ENCODE measurements at places on chromosomes 6 and 20.

DNA sequence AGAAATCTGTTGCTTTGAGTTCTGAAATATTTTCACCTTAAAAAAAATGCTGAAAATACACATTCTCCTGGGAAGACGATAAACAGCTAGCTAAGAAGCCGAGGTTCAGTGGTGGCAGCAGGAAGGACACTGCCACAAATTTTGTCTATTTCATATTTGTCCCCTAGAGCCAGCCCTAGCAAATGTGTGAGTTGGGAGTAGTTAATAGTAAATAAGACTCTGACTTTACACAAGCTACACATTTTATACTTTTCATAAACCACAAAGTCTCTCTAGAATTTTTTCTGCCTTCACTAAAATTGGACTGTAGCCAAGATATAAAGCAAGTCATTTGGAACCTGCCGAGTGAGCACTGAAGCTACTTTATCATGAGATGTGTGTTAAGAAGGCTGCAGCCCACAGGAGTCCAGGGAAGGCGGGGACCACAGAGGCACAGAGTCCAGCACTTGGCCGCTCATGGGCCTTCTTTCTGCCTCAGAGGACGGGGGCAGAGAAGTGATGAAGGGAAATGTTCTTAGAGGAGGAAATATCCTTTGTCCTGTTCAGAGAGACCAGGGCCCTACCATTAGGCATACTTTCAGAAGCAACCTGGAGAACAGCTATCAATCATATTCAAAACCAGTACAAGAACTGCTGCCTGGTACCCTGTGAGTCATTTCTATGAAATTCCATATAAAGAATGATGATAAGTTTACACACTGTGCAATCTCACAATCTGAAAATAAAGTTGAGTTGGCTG lies 241.7 kb upstream of the TAB2 start:
- DNase-seq, result no peak

- no peak for DNase-seq
These were observed 11.3 kb downstream of the TFAP2B start for GRCh38 chr6:50829898-50830444.

- no peak for DNase-seq
These were observed 34.9 kb upstream of the GTSF1L start for GRCh38 chr20:43761386-43762340.

- DNase-seq, result no peak
These were observed 175.6 kb upstream of the MYLIP start for GRCh38 chr6:15953152-15953880.

- DNase-seq, result no peak
These were observed 208.1 kb upstream of the PROKR2 start for GRCh38 chr20:5524896-5525295.

DNA sequence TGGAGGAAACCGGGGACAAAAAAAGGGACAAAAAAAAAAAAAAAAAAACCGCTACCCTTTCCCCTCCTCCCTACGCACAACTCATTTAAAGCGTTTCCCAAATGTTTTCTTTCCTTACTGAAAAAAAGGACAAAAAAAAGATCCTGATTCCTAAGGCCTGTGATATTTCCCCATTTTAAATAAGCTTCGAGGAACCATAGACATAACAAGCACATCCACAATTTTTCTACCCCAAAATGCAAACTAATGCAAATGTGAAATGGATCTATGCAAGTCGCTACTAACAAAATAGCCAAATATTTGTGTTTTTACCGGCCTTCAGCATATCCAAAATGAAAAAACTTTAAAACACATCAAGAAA lies 1.4 kb upstream of the ZNF217 start:
- DNase-seq, result no peak

DNA sequence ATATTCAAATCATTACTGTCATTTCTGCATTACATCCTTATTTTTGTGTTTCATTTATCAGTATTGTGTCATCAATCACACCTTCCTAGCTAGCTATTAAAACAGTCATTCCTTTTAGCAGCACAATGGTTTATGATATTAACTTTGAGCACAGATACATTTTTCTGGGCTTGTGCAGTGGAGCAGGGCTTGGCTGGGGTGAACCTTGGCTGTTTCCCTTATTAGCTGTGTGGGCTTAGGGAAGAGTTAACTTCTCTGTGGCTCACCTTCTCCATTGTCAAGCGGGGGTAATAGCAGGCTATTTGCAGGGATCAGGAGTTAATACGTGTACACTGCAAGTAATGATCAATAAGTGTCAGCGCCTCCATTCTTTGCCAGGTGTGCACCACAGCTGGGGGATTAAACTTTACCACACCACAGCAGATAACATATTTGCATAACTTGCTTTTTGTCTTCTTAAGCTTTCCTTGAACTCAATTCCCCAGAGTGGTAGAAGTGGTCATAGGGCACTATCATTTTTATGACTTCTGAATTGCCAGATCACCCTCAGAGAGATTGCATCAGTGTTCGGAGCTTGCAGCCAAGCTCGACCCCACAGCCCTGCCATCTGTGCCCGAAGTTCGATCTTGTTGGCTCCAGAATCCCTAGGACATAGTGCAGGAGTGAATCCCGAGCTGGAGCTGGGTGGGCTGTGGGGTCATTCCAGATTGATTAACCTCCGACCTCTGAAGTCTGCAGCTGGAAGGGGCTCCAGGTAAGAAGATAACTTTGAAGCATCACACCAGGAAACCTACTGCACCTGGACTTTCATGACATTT lies 1.5 kb upstream of the PYGB start:
- DNase-seq, result no peak

DNA sequence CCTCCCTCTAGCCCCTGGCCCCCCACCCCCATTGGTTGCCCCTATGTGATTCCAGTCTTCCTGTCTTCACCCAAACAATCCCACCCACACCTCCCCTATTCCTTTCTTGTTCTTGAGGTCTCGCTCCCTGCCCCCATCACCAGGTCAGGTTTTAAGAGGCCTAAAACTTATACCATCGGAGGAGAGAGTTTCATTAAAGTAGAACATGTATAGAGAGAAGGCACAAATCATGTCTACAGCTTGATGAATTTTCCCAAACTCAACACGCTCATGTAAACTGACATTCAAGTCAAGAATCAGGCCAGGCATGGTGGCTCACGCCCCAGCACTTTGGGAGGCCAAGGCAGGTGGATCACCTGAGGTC lies 44.5 kb downstream of the TGM2 start:
- DNase-seq, result no peak

DNA sequence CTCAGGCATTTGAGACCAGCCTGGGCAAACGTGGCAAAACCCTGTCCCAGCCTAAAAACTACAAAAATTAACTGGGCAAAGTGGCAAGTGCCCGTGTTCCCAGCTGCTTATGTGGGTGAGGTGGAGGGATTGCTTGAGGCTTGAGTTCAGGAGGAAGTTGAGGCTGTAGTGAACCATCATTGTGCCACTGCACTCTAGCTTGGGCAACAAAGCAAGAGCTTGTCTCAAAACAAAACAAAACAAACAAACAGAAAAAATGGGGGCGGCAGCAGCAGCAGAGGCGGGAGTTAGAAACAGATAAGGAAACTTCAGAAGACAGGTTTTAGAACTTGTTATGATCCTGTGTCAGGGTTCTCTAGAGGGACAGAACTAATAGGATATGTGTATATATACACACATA lies 49.0 kb downstream of the SCAF8 start:
- DNase-seq, result no peak

DNA sequence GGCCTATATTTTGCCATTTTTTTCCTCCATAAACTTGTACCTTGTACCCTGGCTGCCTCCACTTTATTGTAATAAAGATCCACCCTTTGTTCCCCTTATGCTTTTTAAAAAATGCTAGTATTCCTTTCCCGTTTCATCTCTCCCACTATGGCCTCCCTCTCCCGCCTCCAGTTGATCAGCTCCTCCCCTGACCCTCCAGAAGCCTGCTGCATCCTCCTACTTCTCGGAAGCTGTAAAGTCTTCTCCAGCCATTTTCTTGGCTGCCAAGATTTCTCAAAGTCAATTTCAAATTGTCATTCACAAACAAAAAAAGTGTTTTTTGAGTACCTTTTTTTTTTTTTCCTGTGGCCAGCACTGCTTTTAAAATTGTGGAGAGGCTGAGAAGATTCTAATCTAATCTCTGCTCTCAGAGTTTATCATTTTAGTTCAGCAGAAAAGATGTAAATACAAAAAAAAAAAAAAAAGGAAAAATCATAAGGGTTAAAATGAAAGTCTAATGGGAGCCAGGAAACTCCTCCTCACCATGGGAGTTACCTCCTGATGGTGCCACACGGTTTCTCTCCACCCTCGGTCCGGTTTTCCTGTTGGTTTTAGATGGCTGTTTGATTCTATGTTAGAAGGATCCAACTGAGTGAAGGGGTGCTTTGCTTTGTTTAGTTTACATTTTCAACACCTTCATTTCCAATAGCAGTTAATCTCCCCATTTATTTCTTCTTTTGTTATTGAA lies 103.0 kb upstream of the KCNK16 start:
- no peak for DNase-seq

DNA sequence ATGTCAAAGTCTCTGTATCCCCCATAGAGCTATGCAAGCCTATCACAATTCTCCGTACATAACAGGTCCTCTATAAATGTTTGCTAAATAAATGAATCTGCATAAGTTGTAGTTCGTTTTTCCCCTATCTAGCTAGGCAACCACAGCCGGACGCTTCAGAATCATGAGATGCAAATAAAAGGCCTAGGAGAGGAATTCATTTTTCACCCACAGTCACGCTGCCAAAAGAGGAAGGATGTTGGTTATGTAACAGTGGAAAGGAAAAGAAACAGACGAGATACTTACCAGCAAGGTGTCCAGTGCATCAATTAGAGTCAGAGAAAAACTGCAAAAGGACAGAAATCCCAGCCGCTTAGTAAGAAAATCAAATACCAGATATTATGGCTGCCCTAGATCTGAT lies 2.4 kb downstream of the EDEM2 start:
- no peak for DNase-seq

DNA sequence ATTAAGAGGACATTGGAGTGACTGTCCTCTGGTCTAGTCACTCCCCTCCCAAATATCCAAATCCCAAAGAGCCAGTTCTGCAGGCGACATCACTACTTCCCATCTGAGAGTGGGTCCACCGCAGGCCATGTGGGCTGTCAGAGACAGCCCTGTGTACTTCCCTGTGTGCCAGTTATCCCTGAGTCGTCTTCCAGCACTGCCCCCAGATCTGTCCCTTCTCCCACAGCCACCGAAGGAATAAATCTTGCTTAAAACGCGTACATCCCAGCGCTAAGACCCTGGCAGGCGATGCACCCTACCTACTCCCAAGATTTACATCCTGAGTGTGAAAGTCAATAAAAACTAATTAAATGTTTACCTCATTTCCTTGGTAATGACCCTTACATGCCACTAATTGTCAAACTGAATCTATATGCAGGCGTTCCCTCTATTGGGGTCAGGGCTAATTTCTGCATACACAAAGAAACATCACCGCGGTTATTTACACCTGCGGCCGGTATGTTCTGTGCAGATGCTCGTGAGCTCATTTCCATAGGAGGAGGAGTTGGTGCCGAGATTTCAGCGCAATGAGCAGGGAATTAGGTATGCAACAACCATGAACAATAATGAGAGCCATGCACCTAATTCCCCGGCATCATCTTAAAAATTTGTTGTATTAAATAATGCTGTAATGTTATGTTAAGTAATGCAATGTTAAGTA lies 31.3 kb upstream of the CDH4 start:
- DNase-seq, result no peak

DNA sequence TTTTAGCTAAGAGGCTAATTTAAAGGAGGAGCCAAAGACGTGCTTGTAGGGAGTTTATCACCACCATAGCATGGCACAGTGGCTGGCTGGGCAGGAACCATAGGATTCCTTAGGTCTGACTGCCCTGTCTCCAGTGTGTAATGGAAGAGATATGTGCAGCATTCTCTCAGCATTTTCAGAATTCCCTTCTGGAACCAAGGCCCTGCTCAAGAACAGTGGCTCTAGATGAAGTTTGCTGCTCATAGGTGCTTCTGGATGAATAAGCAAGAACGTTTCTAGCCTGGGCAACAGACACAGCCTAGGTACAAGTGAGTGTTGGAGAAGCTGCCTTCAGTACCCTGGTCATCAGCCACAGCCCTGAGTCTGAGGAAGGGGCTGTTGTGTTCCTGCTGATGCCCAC lies 69.1 kb downstream of the LCA5 start:
- DNase-seq, result no peak

- DNase-seq, result no peak
These were observed 989.0 kb upstream of the MANEA start for GRCh38 chr6:94588301-94588700.

DNA sequence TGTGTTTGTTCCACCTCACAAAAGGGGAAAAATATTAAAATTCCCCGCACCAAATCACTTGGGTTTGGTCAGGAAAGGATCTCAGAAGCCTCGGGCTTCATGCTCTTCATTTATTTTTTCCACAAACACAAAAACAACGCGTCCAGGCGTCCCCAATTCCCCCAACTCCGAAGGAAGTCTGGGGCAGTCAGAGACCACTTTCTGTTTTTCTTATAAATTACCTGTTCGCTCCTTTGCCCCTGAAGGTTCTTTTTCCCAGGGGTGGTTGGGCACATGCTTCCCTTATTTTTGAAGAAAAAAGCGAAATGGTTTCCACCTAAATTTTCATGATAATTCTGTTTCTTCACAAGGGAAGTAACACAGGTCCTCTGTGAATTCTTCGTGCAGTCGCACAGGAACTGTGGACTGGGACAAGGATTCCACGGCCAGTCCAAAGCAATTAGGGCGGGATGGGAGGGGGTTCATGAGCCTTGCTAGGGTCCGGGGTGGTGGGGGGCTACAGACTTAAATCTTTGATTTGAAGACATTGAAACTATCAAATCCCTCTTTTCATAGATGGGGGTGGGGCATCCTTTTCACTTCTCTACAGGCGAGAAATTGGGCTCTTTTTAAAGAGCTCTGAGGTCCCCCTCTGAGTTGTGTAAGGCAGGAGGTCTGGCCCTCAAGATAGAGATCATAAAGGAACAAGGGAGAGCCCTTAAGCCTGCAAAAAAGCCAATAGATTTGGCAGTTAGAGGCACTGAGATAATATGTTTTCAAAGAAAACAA lies 30.5 kb upstream of the HFE start:
- DNase-seq, result no peak

DNA sequence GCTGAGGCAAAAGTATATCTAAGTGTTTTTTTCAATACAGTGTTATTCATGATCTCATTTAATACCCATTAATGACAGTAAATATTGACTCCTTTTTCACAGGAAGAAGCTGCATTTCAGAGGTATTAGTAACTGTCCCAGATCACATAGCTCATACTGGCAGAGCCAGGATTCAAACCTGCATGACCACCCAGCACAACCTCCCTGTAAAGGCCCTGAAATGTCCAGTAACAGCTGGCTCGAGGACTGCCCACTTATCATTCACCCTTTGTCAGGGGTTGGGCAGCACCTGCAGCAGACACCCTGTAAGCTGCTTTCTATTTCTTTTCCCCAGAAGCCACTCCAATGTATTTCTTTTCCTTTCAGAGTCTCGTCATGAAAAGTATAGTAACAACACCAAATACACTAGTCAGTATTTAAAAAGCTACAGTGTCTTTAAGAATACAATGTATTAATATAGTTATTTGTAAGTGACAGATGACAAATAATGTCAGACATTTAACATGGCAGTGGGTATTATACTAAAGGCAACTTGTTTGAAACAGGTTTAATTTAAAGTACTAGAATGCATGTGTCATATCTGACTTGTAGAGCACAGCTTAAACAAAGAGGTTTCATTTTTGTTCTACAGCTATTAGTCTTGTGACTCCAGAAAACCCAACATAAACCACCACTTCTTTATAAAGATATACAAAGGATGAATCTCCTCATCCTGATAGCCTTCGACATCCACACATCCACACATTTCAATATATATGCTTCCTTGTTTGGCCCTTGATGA lies 841.6 kb upstream of the GJE1 start:
- no peak for DNase-seq

GRCh38 chr6:151627689-151628444 lies 134.1 kb downstream of the CCDC170 start:
- DNase-seq, result peak; percentile 5

- DNase-seq, result no peak
These were observed 493.8 kb downstream of the UTRN start for GRCh38 chr6:144778773-144779492.
